Central memory CD4-positive, alpha-beta T cell (primary cell): ENCODE measurements at places on chromosomes 12 and 14.

- DNase-seq, result peak; percentile 53
Measured at GRCh38 chr12:45725631-45726602, 3.6 kb upstream of the ARID2 start.

GRCh38 chr12:116657921-116658495, 79.9 kb downstream of the SPRING1 start:
- DNase-seq, result no peak

DNA sequence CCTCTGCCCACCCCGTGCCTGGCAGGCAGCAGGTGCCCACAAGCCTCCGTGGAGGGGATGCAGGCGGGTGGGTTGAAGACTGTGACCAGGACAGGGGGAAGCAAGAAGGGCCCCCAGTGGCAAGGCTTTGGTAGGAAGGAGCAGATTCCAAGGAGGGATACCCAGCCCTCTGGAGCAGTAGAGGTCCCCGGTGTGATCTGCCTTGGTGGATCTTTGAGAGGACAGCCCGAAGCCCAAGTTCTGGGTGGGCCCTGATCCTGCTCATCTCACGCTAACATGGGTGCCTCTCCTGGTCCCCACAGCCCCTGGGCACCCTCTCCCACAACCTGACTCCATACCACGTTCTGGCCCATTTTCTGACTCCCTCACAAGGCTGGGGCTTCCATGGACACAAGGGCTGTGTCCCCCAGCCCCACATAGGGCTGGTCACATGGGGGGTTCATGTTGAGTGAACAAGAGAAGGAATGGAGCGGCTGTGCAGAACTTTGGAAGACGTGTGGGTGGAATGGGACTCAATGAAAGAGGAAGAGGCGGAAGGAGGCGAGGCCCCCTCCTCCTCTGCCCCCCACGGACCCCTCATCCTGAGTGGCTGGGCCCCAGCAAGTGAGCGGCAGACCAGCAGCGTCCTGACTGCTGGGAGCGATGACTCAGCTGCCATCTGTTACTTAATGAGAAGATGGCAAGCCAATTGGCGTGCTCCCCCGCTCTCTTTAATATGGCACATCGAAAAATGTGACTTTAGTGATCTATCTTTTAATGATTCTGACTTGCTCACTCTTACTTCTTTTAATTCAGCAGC, 77.0 kb upstream of the BCL11B start:
- DNase-seq, result no peak

DNA sequence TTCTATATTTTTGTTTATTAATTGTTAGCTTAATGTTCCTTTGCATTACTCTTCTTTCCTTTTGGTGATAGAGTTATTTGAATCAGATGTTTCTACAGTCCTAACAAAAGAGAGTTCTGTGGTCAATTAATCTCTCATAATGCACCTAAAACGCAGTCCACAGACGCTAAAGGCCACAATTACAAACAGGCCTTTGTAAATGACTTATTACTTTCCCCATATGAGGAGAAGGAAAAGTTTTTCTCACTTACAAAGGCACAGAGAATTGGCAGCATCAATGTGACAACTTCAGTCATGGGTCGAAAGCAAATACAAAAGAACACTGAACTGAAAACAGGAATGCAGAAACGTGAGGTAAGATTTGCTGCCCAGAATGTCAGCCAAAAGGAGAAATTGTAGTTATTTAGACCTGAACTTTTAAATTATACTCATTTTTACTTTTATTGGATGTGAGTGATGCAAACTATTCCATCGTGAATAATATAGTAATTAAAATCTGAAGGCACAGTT, 142.0 kb upstream of the SYT10 start:
- no peak for DNase-seq

GRCh38 chr14:64947710-64948611, 5.4 kb upstream of the GPX2 start:
- DNase-seq, result no peak

DNA sequence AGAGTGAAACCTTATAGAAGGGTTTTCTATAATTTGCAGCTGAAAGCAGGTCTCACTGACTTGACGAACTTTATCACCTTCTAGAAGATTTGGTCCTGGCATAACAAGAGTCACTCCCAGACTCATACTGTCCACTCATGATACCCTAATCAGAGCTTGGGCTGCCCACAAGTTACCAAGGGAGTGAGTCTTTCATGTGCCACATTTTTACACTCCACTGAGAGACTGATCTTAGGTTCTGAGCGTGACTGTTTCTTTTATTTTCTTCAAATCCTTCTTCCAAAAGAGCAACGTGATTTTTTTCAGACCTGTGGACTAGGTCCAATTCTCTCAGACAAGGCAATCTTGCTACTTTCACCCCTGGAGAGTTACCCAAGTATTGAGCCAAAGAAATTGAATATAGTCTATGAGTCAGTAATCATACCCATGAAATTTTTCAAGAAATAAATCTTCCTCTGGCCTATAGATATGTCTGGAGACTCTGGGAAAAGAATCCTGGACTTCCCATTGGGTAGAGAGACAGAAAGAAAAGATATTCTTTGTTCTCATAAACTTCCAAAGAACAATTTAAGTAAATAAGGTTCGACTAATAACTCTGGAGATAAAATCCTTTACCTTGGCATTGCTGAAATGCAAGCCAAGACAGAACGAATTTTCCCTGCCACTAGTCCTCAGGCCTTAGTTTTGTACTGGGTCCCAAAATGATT, 26.9 kb downstream of the SIX1 start:
- no peak for DNase-seq

- DNase-seq, result no peak
Measured at GRCh38 chr12:39617887-39618286, 1.7 kb downstream of the ABCD2 start.

- no peak for DNase-seq
Measured at GRCh38 chr12:7994731-7995205, 37.7 kb upstream of the FOXJ2 start.

- DNase-seq, result no peak
Measured at GRCh38 chr14:85308531-85309300, 221.2 kb upstream of the FLRT2 start.

DNA sequence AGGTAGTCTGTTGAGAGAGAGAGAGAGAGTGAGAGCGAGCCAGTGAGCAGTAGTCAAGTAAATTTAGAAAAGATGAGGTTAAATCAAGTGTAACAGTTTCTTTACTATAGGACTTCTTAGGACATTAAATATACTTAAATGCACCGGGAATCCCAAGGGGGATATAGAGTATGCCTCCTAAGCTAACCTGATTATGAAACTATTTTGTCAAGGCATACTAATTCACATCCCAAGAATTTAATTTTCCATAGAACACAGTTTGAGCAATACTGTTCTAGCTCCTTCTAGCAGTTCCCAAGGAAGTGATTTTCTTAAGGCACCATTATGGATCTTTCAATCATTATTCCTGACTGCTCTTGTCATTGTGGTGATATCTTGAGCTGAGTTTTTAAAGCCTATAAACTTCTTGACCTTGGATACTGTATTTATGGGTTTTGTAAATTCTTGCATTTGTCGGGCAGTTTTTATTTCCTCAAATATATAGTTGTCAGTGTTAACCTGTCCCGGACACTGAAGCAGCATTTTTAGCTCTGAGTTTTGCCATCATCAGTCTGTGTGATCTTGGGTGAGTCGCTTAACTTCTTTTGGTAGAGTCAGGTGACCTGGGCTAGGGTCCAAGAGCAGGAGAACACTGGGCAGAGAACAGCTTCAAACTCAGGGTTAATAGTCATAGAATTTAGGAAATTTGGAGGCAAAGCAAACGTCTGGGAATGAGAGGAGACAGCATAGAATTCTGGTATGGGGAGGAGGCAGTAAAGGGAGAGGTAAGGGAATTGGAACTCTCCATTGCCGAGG, 196.5 kb upstream of the FRMD6 start:
- no peak for DNase-seq

- no peak for DNase-seq
Measured at GRCh38 chr12:5621329-5621728, 189.4 kb downstream of the NTF3 start.

DNA sequence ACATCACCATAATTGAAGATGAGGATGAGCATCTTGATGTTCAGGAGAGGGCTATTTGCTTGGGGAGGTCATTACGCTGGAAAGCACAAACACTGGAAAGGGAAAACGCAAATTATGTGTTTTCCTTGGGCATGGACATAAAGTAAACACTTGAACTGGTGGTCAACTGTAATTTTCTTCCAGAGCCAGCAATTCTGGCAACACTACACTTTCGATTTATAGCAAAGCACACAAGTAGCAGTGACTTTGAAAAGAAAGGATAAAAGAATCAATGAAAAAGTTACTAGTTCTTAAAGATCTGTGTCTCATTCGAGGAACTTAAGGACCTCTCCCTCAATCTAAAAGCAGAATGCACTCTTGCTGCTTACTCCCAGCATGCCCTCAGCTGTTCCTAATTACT, 2.2 kb downstream of the CLEC14A start:
- DNase-seq, result no peak

DNA sequence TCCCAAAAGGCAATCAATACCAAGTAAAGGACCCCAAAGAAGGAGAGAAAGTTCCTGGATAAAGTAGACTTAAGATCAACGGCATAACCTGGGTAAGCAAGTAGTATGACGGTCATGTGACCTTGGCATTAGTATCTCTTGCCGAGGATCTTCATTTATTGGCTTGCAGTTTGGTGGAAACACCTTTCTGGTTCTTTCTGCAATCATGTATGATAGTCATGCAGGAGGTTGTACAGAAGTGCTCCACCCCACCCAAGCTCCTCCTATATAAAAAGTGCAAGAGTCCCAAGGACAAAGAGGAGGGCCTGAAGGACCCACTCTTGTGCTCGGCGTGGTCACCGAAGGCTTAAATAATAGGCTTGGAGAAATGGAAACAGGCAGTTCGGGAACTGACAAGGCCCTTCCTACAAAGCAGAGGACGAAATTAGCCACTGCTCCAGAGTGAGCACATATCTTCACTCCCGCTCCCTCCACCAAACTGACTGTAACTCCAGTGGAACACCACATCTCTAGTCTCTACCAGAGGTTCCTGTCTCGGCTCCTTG, 750 bp downstream of the CS start:
- DNase-seq, result peak; percentile 34

DNA sequence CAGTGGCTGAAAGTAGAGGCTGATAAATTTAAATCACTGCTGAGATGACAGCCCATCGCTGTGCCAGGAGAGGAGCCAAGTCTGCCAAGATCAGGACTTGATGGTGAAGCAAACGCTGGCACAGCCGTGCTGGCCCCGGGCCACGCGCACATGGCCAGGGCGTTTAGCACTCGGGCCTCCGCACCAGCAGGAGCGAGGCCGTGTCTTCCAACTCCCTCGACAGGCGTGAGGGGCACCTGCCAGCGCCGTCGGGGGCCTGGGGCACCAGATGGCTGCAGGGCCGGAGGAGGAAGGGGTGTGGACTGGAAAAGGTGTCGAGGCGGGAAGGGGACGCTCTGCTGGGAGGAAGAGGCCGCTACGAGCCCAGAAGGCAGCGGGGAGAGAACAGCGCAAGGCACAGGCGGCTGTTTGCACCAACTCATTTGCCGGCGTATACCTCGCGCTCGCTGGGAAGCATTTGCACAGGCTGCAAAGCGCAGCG, 29.5 kb downstream of the RIMBP2 start:
- no peak for DNase-seq

- no peak for DNase-seq
Measured at GRCh38 chr12:30166006-30166795, 382.5 kb upstream of the TMTC1 start.

GRCh38 chr12:67415473-67415872, 146.3 kb downstream of the CAND1 start:
- no peak for DNase-seq

DNA sequence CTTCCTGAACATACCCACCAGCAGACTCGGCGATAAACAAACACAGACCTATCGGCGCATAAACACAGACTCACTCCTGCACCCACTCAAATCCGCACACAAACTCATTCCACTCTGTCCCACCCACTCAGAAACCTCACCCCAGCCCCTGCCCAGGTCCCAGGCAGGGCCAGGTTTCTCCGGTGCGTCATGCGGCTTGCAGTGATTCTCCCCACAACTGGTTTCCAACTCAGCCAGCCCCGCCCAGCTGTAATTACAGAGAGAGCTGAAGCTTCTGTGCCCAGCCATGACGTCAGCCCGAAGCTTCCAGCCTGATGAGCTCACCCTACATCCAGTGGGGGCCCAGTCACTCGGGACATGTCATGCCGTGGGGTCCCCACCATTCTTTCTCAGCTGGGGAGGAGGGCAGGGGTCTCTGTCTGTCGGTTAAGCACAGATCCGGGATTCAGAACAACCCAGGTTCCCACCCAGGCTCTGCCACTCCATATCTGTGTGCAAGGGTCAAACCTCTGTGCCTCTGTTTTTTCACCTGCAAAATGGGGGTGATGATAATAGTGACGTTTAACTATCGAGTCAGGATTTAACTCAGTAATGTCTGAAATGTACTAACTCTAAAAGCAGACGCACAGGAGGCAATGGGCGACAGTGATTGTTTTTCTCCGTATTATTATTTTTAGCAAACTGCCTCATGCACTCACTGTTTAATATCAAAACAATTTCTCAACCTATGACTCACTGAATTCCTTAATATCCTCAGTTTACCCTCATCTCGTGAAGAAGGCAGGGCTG, 2.3 kb upstream of the HSPB8 start:
- no peak for DNase-seq

DNA sequence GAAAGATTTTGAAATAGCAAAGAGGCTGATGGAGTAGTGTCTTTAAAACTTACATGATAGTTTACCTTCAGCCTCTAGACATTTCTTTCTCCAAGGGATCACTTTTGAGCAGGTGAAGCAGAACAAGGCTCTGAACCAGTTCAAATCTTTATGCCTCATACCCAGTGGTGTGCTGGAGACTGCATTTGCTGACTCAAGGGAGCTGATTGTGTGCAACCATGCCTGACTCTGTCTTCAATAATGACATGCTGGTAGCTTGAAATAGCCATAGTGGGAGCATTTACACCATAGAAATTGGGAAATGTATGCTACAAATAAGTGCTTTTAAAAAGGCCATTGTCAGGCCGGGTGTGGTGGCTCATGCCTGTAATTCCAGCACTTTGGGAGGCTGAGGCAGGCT, 482.0 kb downstream of the TMTC2 start:
- DNase-seq, result no peak

- DNase-seq, result no peak
Measured at GRCh38 chr14:104680806-104681688, 8.4 kb upstream of the INF2 start.

- no peak for DNase-seq
Measured at GRCh38 chr12:69042970-69043369, 110.0 kb upstream of the CPM start.

DNA sequence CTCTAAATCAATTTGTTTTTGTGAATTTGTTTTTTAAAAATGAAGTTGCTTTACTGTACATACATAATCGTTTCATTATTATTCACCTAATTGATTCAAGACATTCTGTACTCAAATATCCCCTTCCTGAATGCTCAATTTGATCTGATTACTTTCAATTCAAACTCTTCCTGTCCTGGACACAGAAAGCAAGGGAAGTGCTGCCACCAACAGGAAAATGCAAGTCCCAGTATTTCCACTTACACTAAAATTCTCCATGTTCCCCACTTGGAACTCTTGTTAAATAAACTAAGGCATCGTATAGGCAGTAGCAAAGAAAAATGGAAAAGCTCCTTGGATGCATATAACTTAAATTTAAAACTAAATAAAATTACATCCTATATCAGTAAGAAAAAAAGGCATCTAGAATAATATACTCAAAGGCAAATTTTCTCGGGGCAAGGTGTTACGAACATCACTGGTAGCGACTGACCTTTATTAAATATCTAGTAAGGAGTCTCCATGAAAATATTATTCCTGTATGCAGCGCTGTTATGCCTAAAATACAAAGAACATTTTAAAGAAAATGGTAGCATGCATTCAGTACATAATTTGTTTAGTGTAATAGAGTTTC, 72.0 kb upstream of the DBX2 start:
- no peak for DNase-seq
